ENCODE measurements at places on chromosomes 4 and X.

DNA sequence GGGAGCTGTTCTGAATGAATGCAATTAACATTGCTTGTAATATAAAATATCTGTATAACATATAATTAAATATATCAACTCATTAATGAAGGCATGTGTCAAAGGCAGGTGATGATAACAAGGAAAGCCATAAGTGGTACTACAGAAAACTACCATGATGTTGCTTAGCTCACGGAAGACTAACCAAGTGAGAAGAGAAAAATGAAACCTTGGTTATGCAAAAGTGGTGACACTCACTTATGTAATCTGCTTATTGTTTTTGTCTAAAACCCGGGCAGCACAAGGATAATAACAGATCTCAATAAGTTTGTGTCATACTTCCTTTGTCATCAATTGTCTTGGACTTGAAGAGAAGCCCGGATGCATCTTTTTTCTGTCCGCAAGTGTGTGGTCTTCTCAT is 156.4 kb downstream of the HS6ST2 start:
- no peak for DNase-seq

- no peak for DNase-seq
Observed at GRCh38 chr4:152663203-152664066, 16.4 kb downstream of the TMEM154 start.

DNA sequence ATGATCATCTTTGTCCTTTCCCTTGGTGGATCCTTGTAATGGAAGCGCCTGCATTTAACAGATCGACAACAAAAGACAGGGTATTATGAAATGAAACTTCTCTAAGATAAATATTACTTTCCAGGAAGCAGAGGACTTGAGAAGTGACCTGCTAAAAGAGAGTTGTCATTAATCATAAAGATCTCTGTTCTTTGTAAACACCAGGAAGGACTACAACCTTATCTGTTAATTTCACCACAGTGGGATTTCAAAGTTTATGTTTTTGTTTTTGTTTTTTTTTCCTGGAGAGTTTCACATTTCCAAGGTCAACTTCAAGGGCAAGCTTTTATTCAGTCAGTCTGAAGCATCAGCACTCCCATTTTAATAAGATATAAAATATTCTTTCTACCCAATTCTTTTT is 170.9 kb downstream of the RCHY1 start:
- DNase-seq = no peak

GRCh38 chr4:92163348-92163747 is 140.4 kb upstream of the GRID2 start:
- DNase-seq = no peak

GRCh38 chr4:101682946-101683345 is 107.6 kb upstream of the BANK1 start:
- no peak for DNase-seq

DNA sequence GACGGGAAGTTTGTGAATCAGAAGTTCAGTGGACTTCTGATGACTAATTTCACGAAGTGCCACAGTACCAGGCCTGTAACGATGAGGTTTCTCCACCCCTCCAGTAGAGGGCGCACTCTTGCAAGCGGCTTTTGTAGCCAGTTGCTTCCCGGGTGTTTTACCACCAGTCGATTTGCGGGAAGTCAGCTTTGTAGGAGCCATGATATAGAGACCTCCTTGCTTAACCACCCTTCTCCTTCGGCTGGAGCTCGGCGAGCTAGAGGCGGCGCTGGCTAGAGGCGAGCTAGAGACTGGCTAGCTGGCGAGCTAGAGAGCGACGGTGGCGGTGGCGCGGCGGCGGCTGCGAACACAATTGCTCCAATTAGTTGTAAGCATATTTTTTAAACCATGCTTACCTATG is 72.0 kb downstream of the IL1RAPL1 start:
- peak; percentile 2 for DNase-seq

GRCh38 chrX:30995060-30995700 is 76.7 kb downstream of the FTHL17 start:
- DNase-seq = no peak

- DNase-seq = no peak
Observed at GRCh38 chrX:10166248-10166716, 9.5 kb downstream of the CLCN4 start.

DNA sequence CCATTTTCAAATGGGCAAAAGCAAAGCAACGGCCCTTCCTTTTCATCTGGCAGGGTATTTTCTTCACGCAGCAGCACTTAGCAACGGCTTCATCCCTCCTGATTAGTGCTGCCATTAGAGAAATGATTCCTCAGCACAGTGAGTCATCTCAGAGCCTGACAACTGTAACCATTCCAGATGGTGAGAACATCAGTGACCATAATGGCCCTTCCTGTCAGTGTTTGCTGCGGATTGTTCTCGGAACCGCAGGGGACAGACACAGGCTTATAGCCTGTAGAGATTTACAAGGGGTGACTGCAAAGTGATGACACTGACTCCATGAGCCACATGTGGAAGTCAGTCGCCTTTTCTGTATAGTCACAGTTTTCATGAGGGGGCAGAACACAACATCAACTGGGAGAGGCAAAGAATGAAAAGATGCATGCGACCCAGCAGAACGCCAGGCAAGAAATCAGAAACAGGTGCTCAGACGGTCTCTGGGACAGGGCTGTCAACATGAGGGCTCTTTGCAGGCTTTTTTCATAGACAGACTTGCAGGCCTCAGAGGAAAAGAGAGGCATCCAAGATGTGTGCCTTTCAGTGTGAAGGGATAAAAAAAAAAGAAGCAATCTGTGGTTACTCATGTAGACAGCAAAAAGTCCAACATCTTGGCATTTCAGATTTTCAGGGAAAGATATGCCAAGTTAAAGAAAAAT is 69.9 kb upstream of the FBXW7 start:
- no peak for DNase-seq

DNA sequence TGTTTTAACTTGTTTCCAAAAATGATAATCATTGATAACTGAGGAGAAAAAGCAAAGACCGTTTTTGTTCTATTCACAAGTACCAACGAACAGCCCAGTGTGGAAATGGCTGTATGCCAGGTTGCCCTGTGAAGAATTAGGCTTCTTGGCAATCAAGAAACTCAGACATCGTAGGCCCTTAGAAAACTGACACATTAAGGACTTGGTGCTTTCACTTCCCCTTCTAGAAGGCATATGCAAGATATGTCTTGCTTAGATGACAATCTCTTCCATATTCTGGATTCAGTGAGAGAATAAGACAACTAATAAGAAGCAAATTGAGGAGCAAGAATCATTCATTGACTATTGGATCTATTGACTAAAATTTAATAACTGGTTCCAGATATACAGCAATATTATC is 56.6 kb downstream of the ANAPC10 start:
- no peak for DNase-seq

DNA sequence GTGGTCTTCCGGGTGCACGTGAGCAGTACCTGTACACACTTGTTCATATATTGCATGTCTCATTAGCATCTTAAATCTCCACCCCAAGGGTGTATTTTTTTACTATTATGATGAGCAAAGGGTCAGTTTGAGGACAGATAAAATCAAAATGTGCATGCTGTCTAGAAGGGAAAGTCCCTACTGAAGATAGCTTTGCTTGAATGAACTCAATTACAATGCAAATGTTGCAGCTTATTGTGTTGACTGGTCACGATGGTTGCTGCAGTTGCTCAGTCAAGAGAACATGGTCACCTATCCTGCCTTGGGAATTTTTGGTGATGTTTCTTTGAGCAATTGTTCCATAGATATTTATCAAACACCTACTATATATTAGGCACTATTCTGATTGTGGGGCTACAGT is 103.8 kb upstream of the MID1IP1 start:
- DNase-seq = no peak

DNA sequence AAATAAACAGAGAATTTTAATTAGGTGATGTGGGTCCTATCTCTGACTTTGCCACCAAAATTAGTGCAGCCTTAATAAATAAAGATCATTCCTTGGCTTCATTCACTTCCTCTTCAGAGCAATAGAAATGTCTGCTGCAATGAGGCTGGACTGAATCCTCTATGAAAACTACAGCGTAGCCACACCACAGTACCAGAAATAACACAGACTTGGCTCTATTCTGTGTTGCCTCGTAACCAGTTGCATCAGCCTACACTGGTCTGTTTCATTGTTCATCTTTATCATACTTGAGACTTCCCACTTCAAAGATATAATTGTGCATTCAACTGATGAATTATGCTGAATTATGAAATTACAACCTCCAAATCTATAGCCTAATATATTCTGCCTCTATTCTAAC is 15.8 kb downstream of the GLRA3 start:
- no peak for DNase-seq

- no peak for DNase-seq
Observed at GRCh38 chrX:49760290-49760890, 64.6 kb upstream of the PAGE1 start.

DNA sequence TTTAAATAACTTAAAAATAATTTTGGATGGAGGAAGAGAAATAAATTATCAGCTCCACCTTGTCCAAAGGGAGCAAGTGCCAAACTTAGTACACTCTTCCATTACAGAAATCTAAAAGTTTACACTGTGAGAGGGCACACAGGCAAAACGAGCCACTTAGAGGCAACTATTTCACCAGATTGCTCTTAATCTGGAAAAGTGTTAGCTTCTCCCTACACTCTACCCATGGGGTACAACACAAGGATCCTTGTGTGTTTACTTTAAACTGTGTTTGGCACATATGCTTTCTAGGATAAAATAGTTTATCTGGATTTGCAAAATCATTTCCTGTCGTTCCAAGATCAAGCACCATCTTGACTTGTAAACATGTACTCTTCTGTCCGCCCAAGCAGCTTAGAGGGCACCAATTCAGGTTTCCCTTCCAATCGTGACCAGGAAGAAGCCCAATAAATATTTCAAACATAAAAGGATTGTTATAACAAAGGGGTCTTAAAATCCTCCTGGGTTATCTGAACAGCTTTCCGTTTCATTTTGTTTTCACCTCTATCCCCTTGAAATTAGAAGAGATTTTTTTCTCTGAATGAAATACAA is 29.0 kb upstream of the KDR start:
- no peak for DNase-seq

DNA sequence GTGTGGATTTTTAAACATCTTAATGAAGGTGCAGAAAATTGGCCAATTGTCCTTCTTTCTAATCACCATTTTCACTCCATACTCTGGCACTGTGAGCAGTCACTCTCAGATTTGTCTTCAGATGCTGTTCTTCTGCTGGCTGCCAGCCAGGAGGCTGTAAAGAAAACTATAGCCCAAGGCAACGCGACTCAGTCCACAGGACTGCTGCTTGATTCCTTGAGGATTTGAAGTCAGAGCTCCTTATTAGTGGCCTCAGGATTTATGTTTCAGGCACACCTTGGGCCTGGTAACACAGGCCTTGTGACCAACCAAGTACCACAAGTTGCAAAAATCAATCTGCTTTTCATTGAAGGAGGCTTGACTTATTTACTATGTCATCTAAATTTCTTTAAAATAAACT is 342.6 kb downstream of the GPM6A start:
- DNase-seq = no peak

DNA sequence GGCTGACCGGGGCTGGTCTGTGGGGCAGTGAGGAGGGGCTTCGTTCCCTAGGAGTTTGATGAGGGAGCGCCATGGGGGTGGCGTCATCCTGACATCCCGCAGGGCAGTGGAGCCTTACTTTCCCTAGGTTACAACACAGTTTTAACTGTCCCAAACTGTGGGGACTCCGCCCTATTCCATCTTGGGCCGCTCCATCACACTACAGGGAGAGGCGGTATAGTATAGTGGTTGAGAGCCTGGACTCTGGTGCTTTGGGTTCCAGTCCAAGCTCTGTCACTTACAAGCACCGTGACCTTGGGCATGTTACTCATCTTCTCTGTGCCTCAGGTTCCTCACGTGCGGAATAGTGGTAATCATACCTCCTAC is 44.2 kb downstream of the ZNF185 start:
- DNase-seq = no peak

- DNase-seq = no peak
Observed at GRCh38 chrX:37302569-37302968, 46.6 kb upstream of the PRRG1 start.

- DNase-seq = no peak
Observed at GRCh38 chr4:158824425-158825274, 55.8 kb downstream of the FNIP2 start.

GRCh38 chr4:185912779-185913178 is 100.8 kb upstream of the SORBS2 start:
- no peak for DNase-seq

- DNase-seq = no peak
Observed at GRCh38 chr4:47184083-47184482, 152.7 kb downstream of the GABRB1 start.

- no peak for DNase-seq
Observed at GRCh38 chr4:18242919-18243693, 221.6 kb upstream of the LCORL start.

GRCh38 chr4:137125011-137125410 is 407.3 kb downstream of the PCDH18 start:
- DNase-seq = no peak

DNA sequence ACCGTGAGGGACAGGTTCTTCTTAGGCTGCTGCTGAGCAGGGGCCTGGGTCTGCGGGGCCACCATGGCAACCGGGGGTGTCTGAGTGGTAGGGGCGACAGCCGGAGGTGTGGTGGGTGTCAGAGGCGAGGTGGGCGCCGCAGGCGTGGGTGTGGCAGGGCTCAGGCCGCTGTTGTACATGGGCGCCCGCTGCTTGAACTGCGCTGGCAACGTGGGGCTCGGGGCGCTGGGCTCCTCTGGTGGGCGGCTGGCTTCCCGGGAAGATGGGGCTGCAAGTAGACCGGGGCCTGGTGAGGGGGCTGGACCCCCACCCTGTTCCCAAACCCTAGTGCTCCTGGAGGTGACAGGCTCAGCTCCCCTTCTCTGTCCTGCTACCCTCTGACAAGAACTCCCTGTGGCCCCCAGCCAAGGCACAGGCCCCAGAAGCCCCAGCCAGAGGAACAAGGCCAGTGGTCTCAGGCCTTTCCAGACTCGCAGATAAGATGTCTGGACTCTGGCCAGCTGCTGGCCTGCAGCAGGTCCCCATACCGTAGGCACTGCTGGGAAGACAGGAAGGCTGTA is 24.8 kb downstream of the NELFA start:
- no peak for DNase-seq

GRCh38 chr4:4651811-4652755 is 110.2 kb upstream of the STX18 start:
- DNase-seq = no peak

DNA sequence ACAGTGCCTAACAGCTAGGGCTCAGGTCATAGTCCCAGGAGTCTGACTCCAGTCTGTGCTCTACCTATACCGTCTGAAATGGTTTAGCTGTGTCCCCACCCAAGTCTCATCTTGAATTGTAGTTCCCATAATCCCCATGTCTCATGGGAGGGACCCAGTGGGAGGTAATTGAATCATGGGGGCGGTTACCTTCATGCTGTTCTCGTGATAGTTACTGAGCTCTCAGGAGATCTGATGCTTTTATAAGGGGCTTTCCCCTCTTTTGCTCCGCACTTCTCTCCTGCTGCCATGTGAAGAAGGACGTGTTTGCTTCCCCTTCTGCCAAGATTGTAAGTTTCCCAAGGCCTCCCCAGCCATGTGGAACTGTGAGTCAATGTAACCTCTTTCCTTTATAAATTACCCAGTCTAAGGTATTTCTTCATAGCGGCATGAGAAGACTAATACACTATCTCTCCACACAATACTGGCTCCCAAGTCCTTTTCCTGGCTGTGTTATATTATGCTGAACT is 110.8 kb downstream of the AFAP1 start:
- DNase-seq = no peak

GRCh38 chrX:15812192-15812938 is 22.1 kb downstream of the ZRSR2 start:
- DNase-seq = no peak

- no peak for DNase-seq
Observed at GRCh38 chr4:186704057-186704456, 19.6 kb downstream of the FAT1 start.

GRCh38 chrX:6708676-6709380 is 173.9 kb upstream of the VCX3A start:
- no peak for DNase-seq

GRCh38 chr4:63529581-63530337 is 879.5 kb downstream of the TECRL start:
- DNase-seq = no peak

All from stimulated activated naive CD8-positive, alpha-beta T cell treated with anti-CD3 and anti-CD28 coated beads, Interleukin-15, Interleukin-2, amounts not matched to agents 100 U/mL and 50 U/mL, for 24 hours (primary cell).